ENCODE measurements at places on chromosomes 11 and 22. TPM values are rescaled to one million over a fixed set of nuclear protein-coding genes. Genes with fewer than 3 reads are reported as not detected.

The SELENOM gene
- 941 TPM for total RNA-seq

The BTBD18 gene
- total RNA-seq: not detected

The OR8A1 gene
- total RNA-seq: not detected

GRCh38 chr11:134330611-134331353 is 1.0 kb upstream of the GLB1L2 start:
- no peak for DNase-seq

DNA sequence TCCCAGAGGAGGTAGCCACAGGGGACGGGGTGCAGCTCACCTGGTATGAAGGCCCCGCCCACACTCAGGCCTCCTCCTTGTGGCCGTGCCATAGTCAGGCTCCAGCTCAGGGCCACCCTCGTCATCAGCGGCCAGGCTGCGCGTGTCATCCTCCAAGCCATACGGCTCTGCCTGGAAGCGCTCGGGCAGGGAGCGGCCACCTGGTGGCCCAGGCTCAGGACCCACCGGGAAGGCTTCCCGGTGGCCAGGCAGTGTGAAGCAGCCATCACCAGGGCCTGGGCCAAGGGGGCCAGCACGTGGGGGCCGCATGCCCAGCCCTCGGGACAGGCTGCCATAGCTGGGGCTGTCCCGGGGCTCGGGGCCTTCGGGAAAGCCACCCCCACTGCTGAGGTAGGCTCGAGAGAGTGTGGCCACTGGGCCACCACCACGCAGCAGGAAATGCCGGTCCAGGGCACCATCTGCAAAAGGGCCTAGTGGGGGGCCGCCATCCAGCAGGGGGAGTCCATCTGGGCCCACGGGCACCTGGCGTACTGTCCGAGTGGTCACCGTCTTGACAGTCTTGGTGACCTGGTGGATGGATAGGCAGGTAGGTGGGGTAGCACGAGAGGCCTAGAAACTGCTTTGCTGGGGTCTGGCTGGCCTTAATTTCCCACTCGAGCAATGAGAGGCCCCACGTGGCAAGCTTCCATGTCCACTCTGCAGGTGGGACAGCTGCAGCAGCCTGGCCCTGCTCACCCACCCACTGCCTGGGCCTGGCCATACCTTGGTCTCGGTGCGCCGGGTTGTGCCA is 35.3 kb downstream of the ARVCF start:
- DNase-seq: no peak
